Stimulated activated naive CD8-positive, alpha-beta T cell treated with anti-CD3 and anti-CD28 coated beads, Interleukin-15, Interleukin-2, amounts not matched to agents 100 U/mL and 50 U/mL, for 24 hours (primary cell): ENCODE measurements at places on chromosomes 7 and 10.

GRCh38 chr7:133714654-133715053 lies 412.5 kb upstream of the LRGUK start:
- no peak for DNase-seq

- peak; percentile 59 for DNase-seq
Observed at GRCh38 chr7:155739538-155740143, 72.6 kb downstream of the SHH start.

- DNase-seq, result no peak
Observed at GRCh38 chr7:151891753-151892152, 14.8 kb upstream of the PRKAG2 start.

GRCh38 chr10:116719804-116720203 lies 22.6 kb downstream of the HSPA12A start:
- no peak for DNase-seq
